ENCODE measurements at places on chromosomes 13 and 19.

DNA sequence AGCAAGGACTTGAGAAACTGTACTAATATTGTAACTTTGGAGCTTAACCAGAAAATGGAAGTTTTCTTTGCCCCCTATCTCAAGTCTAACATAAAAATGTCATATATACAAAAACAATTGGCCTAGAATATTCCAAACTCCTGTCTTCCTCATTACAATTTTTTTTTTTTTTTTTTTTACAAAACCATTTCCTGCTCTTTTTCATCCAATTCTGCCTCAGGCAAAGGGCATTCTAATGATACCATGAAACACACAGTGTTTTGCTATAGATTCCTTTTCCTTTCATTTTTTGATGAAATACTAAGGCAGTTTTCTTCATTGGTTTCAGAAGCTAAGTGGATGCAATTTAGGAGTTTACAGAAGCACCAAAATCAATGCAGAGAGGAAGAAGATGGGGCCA lies 119.7 kb downstream of the LHFPL6 start:
- DNase-seq = no peak

DNA sequence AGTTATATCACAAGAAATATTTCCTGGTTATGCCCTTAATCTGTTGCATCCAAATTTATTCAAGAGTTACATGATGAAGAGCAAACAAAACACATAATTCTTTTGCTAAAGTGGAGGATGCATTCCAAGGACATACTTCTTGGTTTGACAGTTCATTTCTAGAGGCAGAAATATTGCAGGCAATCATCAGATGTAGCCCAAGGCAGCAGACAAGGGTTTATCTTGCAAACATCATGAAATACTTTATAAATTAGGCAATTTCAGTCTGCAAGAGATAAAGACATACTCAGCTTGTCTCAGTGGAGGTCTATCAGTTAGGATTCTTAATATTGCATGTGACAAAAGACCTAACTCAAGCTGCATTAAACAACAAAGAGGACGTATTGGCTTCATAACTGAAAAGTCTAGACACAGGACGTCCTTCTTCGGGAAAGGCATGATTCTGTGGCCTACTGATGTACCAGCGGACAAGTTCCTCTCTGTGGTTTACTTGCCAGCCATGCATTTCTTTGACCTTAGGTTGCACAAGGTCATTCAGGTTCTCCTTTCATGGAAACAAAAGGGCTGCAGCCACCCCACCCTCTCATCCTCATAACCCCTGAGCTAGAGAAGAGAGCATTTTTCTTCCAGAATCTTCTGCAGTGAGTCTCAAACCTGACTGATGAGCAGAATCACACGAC lies 204.1 kb downstream of the KATNAL1 start:
- no peak for DNase-seq

DNA sequence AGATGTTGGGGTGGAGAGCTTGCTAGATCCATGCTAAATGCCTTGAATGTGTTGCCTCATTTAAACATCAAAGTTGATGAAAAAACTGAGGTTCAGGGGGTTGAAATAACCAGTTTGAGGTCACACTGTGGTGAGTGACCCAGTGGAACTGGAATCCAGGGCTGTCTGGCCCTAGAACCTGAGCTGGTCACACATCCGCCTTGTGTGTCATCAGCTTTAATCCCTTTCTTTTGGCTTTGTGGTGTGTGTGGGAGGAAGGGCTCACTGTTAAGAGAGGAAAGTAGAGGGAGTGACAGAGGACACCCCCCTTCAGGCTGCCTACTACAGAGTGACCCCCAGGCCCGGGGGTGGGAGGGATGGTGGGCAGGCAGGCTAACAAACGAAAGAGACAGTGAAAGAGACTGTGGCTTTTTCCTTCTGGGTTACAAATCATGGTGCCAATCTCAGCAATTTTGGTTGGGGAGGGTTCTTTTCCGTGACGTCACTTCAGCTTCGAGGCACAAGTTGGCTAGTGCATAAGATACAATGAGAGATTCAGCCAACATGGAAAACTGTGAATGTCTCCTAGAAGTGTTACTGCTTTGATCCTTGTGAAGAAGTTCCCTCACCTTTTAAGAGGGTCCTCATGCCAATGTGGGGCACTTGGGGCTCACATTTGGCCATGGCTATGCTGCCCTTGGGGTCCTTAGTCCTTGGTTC lies 164.9 kb downstream of the DLEU7 start:
- no peak for DNase-seq

DNA sequence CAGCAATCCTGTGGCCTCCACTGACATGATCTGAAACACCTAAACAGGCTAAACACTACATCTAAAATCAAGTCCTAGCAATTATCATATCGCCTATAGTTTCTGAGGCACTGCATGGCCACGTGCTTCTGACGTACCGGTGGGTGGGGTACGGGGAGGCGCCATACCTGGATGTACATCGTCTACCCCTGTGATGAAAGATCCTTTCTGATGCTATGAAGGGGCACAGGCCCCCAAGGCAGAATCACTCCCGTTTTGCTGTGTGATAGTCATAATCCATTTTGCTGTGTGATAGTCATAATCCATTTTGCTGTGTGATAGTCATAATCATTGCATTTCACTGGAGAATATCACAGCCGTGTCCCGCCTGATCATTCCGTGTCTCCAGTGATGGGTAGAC lies 118.7 kb upstream of the SOX1 start:
- no peak for DNase-seq

DNA sequence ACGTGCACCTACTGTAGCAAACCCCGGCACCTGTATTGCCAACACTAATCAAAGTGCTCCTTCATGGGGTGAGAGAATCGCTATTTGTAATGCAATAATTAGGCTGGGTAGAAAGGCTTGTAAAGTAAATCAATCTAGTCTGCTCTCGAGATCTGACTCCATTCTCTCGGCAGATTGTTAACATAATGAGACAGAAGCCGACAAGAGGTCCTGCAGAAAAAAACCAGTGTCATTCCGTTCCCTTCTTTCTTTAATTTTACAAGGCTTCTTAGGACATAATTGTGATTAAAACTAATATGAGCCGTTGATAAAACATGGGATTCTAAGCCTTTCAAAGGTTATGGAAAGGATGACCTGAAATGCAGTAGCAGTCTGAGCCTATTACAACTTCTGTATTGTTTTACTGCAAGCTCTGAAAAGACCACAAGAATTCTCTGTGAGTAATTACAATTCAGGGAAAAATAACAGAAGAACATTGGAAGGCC lies 530.0 kb downstream of the PCDH9 start:
- DNase-seq = no peak

DNA sequence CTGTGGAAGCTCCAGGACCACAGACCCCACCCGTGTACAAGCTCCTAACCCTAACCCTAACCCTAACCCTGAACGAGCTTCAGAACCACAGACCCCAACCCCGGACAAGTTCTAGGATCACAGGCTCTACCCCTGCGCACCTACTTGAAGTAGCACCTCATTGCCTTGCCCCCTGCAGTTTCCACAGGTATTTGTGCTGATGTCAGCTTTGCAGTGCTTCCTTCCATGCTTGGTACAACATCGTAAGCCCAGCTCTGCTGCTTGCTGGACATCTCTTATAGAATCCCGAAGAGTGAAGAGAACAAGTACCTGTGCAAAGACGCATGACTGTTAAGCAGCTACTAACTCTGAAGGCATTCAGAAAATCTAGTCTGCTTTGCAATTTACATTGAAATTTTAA lies 20.7 kb upstream of the CDC16 start:
- DNase-seq = no peak

DNA sequence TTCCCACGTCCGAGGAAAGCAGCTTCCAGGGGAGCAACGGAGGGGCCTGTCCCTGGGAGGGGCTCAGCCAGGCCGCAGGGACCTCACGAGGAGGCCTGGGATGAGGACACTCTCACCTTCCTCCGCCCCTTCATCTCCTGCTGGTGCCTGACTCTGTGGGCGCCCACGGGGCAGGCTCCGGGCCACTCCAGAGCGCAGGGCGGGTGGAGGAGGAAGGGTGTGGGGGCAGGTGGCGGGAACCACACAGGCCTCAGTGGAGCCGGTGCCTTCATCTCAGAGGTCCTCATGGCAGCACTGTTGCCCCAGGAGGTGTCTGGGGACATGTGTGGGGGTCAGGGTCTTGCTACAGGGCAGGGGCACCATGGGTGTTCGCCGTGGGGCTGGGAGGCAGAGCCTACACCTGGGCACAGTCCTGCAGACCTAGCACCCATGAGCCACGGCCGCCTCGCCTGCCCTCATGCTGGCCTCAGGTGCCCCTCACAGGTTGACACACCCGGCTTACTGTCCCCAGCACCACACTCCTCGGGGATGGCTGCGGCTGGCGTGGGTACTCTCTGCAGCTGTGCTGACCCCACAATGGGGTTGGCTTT lies 10.1 kb upstream of the TMEM255B start:
- DNase-seq = no peak

- DNase-seq = no peak
Measured at GRCh38 chr19:35176181-35176570, 21.6 kb downstream of the FXYD5 start.
